CD4-positive, alpha-beta T cell treated with Interferon alpha-2 for 1 hour (primary cell): ENCODE measurements at places on chromosomes 16 and 17.

- DNase-seq, result no peak
Observed at GRCh38 chr16:80019395-80019794, 418.9 kb upstream of the MAF start.

DNA sequence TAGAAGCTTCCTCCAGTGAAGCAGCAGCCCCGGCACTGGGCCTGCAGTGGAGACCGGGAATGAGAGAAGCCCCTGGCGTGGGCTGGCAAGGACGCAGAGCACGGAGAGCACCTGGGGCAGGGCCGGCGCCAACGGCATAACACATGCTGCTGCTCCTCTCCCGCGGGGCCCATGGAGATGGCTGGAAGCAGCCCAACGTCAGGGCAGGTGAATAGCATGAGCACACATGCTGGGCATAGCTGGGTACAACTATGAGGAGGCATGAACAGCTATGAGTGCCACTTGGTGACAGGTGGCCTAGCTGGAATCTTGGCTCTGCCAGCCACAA, 46.4 kb downstream of the IRF8 start:
- DNase-seq, result no peak

DNA sequence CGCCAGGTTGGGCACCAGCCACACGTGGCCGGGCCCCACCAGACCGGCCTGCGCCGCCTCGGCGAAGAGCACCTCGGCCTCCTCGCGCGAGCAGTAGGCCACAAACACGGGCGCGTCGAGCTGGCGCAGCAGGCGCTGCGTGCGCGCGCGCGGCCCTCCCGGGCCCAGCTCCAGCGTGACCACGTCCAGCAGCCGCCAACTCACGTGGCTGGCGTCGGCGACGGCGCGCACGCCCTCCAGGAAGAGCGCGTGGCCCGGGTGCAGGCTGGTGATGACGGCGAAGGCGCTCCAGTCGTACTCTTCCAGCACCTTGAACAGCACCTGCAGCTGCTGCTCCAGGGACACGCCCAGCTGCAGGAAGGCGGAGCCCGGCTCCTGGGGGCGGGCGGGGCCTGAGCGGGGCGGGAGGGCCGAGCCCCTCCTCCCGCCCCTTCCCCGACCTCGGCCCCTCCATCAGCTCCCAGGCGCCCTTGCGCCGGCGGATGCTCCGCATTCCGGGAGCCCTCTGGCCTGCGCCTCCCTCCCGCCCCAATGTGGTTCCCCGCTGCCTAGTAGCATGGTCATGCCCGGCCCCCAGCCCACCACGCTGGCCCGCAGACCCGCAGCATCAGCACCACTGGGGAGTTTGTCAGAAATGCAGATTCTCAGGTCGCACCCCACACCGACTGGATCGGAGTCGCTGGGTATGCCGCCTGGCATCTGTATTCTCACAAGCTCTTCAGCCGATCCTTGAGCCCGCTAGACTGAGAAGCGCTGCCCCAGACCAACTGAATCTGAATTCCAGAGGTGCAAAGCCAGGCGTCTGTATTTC, 7.2 kb downstream of the GRIN2C start:
- DNase-seq, result peak; percentile 70

DNA sequence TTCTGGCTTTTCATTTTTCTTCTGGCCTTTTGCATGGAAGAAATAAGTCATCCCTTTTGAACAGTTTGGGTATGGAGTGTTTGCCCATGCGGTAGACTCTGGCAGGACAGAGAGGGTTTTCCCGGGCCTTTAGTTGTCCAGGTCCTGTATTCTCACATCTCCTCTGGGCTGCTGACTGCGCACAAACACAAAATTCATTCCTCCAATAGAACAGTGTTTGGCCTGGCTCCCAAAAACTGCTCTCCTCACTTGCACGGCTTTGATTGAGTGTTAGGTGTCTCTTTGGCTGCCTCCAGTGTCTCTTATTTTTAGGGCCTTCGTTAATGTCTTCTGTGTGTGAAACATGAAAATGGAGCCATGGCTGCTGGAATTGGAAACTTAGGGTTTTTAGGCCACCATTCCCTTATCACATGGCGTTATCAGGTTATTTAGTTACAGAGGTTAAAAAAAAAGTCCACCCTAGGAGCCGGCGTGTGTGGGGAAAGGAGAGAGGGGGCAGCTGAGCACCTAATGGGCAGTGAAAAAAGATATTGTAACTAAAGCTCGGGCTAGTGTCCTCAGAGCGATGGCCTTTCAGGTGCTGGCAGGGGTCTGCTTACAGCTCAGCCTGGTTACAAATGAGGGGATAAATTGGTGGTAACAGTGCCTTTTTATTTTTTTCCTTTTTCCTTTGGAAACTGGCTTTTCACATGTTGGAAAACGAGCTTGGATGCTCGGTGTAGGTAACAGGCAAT, 47.3 kb downstream of the PRKCA start:
- DNase-seq, result no peak

- no peak for DNase-seq
Observed at GRCh38 chr17:1377334-1377733, 22.7 kb downstream of the YWHAE start.

DNA sequence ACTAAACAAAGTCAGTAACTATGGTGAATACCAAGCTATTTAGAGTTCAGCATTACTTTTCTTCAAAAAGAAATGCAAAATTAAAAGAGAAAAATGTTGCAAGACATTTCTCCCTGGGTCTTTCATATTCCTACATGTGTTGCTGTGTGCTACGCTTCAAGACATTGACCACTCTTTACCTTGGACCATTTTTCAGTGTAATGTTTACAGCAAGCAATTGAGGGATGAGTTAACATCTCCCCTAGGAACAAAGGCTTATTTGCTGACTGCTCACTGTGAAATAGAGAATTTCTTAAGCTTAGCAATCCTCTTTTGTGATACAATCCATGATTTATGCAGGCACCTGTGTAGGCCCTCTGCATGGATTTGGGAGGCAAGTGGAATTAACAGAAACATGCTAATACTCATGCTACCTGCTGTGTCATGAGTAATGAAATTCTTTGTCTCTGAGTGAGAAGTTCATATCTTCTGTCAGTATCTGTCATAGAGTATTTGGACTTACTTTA, 1202.9 kb upstream of the CDH8 start:
- DNase-seq, result no peak

DNA sequence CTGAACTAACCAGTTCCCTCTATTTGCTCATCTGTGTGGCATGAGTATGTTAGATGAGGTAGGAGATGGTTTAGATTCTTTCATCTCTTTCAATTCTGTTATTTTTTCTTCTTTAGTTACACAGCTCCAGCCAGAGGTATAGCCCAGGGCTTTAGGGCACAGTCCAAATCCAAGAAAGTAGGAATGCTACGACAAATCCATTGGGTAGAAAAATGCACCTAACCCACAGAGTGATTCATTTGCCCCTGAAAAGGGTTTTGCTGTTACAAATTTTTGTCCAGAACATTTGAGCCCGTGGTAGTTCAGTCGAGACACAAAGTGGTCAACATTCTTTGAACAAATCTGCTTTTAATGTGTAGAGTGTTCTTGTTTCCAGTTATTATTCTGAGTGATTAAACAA, 250.7 kb downstream of the HS3ST3A1 start:
- DNase-seq, result no peak

GRCh38 chr16:53546988-53547391, 44.0 kb upstream of the AKTIP start:
- no peak for DNase-seq

- DNase-seq, result no peak
Observed at GRCh38 chr17:17626151-17626805, 34.8 kb upstream of the PEMT start.
